Frontal cortex (tissue), 4 donors: ENCODE measurements at places on chromosomes 13 and 19. TPM values are rescaled to one million over a fixed set of nuclear protein-coding genes. Genes with fewer than 3 reads are reported as not detected.

The KISS1R gene
- total RNA-seq, result 0.41 TPM

The PRR22 gene
- 0.41 TPM for total RNA-seq

The RPS19 gene
- 395 TPM for total RNA-seq

The NUFIP1 gene
- 6.9 TPM for total RNA-seq

GRCh38 chr19:34359140-34359953 lies 5.6 kb upstream of the GPI start:
- peak; percentile 89 for DNase-seq

- no peak for DNase-seq
Measured at GRCh38 chr13:91167706-91168385, 179.6 kb upstream of the MIR17HG start.

DNA sequence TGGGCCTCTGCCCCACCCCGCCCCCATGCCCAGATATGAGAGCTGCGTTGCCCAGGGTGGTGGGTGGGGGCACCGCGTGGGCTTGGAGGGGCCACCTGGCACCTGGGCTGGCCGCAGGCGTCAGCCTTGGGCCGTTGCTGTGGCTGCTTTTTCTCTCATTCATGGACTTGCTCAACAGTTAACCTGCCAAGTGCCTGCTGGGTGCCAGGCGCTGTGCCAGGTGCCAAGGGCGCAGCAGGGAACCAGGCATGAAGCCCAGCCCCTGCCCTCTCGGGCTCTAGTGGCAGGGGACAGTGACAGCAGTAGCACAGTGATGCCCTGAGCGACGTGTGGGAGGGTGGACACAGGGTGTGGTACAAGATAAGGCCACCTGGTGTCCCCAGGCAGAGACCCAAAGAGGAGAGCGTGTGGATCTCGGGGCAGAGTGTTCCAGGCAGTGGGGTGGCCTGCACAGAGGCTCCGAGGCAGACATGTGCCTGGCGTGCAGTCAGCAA lies 28.1 kb downstream of the DHX34 start:
- no peak for DNase-seq

- no peak for DNase-seq
Measured at GRCh38 chr19:15118789-15119494, 11.7 kb downstream of the SYDE1 start.

DNA sequence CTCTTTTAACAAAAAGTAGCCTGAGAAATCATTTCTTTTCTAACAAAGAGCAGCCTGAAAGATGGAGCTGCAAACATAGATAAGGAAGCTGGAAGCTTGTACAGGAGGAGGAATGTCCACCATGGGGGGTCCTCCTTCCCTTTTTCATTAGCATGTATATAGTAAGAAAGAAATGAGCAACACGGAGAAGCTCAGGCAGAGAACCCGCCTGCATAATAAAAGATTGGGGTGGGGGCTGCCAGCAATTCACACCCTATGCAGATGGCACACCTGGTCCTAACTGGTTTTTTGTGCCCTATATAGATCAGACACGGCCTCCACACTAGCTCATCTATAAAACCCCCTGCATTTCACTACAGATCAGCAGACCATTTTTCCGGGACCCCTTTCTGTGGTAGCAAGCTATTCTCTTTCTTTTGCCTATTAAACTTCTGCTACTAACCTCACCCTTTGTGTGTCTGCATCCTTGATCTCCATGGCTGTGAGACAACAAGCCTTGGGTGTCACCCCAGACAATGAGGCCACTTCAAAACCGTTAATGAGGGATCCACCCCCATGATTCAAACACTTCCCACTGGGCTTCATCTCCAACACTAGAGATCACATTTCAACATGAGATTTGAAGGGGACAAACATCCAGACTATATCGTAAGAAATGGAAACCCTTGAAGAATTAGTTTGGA lies 167.5 kb upstream of the FREM2 start:
- no peak for DNase-seq
